ENCODE measurements at places on chromosomes 2 and 18.

GRCh38 chr18:78445880-78446279, 533.7 kb upstream of the SALL3 start:
- no peak for DNase-seq

GRCh38 chr2:42331569-42332284, 29.3 kb downstream of the COX7A2L start:
- no peak for DNase-seq

- no peak for DNase-seq
Observed at GRCh38 chr2:120969613-120970355, 234.1 kb downstream of the GLI2 start.

DNA sequence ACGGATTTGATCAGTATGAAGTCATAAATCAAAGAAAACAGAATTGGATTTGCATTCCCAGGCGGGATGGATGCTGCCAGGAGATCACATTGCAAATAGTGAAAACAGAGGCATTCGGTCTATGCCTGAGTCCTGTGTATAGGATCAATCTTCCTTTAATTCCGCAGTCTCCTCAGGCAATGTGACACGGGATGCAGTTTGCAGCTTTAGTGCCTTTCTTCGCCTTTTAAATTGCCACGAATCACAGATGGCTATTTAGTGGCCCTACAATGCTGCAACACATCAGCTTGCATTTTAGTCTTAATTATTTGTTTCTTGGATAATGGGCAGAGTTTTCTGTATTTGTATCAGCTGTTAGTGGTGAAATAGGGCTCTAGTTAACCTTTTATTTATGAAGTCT, 6.8 kb downstream of the ADCYAP1 start:
- DNase-seq = no peak

DNA sequence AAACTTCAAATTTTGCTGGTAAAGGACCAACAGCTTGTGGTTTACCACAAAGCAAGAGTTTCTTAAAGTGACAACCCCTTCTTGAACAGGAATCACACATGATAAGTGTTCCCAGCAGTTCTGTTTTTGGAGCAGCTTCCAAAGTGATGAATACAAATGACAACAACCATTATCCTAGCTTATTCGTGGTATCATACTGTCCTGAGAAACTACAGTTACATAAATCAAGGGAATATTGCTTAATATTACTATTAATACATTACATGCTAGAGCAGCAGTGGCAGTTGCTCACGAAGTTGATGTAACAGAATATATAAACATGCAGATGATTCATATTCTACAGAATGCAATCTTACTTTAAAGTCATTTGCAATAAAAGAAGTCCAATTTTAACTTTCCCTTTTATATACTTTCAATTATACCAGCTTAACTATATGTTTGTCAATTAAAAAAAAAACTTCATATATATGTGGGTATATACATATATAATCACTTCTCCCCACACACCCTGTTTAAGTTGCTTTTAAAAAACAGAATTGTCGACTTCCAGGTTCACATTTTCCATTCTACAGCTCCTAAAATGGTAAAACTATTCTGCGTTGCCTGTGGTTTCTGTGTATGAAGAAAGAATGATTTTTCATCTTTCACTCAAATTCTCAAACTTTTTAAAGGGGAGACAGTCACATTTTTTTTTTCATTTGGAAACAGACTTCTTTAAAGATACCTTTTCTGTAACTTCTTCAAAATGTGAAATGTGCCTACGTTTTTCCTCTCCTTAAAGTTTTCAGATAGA, 713.6 kb downstream of the TDRD15 start:
- DNase-seq = no peak

GRCh38 chr2:182952741-182953450, 85.4 kb downstream of the NCKAP1 start:
- DNase-seq = no peak

- DNase-seq = no peak
Observed at GRCh38 chr2:240303896-240304745, 131.3 kb upstream of the GPC1 start.

GRCh38 chr2:134668821-134669220, 50.0 kb downstream of the TMEM163 start:
- peak; percentile 16 for DNase-seq

GRCh38 chr2:10170256-10170655, 47.7 kb downstream of the RRM2 start:
- DNase-seq = no peak
